ENCODE measurements at places on chromosomes 3 and 15.

GRCh38 chr15:69780374-69780773, 317.3 kb downstream of the TLE3 start:
- DNase-seq, result no peak

DNA sequence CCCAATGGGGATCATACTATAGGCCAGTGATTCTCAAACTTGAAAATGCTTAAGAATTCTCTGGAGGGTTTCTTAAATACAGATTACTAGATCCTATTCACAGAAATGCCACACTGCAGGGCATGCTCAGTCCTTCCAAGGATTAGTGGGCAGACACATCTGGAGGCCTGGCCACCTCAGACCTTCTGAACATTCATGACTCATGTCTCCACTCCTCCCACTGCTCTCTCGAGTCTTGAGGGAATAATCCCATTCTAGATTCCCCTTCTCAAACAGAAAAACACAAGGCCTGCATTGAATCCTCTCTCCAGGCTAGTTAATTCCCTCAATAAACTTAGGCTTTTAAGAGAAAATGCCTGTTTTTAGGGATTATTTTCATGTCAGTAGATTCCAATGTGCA, 22.1 kb downstream of the ZNF621 start:
- DNase-seq, result no peak

DNA sequence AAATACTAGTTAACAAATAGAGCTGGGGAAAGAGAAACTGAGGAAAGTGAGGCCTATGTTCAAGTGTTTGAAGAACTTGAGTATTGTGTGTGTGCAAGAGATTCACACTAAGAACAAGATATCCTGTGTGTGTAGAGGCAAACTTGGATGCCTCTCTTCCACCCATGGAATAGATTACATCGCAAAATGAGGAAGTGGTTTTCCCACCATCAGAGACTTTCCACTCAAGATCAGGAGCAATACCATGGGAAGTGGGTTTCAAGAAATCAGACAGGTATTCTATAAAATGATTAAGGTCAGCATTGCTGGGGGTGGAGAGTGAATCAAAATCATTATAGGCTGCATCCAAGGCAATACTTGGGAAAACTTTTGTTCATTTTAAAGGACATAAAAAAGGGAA, 308.0 kb downstream of the FGF12 start:
- DNase-seq, result no peak

DNA sequence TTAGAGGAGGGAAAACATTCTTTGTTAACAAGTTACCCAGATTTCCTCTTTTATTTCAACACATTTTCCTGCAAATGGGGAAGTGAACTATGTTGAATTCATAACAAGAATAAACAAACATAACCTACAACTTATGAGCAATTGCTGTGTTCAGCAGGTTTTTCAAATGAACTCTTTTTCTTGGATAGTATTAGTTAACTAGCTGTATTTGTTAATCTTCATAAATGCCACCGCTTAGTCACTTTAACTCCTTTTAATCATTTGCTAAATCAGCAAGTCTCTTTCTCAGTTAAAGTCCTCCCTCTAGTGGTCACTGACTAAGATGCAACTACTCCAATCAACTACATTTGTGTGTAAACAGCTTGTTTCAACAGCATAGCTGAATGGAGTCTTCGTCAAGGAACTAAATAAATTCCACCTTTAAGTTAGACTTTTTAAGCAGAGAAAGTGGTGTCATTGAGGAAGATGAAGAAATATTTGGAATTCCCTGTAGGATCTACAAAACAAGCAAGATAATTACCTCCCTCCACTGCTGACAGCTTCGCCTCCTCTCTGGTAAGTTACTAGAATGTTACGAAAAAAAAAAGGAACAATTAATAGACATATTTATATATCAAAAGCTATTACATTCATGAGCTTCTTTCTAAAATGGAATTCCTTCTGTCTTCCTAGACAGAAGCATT, 1122.0 kb downstream of the ROBO1 start:
- no peak for DNase-seq

GRCh38 chr3:185069037-185070030, 83.5 kb downstream of the C3orf70 start:
- no peak for DNase-seq

DNA sequence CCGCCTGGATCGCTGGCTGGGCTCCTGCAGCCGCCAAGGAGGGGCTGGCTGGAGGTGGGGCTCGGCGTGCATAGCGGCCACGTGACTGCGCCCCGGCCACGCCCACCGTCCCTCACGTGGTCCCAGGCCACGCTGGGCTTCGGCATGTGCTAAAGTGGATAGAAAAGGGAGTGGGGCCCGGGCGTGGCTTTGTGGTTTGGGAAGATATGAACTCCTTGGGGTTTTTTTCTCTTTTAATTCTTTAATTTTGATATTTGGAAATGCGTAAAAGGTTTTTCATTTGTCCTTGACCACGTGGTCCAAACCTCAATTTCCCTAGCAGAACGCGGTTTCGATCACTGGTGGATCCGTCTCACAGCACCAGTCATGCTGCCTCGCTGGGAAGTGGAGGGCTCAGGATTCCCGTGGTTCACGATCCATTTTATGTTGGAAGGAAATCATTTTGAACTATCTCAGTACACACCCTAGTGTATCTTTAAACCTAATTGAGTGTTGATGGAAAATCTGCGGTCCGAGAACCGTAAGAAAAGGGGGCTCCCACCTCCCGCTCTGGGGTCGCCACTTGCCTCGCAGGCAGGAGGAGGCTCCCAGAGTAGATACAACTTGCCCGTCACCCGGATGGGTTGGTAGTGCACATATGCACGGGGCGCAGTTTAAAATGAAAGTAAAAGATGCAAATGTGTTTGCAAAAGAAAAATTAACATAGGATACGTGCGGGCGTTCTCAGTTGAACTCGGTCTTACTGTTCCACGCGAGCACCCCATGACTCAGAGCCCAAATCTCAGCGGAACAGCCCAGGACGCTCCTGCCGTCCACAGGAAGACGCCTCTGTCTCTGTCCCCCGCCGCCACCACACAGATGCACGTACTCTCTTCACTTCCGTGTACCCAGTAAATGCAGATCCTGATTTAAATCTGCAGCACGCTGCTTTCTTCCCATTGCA, 141.9 kb downstream of the PGPEP1L start:
- peak; percentile 83 for DNase-seq

DNA sequence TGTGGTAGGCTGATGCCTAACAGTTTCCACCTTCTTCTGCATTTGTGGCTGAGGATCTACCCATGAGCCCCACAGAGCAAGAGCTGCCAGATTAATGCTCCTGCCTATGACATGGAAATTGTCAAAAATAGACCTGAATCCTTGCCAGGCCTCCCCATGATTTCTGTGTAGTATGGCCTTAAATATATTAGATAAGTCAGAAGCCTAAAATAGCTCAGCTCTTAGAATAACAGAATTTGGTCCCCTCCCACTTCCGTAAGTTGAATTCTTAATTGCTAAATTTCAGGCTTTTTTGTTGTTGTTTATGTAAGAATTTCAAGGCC, 129.0 kb downstream of the SERPINI1 start:
- DNase-seq, result no peak

DNA sequence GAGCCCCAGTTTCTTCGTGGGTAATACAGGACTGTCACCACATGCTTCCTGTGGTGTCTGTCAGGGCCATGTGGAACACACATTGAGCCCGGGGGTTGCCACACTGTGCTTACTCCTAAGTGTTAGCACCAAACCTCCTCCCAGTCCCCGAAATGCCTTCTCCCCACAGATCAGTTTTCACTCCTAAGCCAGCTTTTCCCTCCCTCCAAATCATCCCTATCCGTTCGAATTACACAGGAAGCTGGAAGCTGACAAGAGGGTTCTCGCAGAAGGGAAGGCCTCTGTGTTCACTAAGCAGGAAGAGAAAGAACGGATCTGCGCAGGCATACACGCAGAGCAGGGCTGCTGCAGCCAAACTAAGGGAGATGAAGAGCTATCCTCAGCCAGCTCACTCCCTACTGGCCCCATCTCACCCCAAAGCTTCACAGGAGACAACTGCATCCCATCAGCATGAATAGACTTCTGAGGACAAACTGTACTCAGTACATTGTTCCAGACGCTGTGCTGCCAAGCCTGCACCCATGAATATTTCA, 32.3 kb downstream of the XXYLT1 start:
- no peak for DNase-seq

DNA sequence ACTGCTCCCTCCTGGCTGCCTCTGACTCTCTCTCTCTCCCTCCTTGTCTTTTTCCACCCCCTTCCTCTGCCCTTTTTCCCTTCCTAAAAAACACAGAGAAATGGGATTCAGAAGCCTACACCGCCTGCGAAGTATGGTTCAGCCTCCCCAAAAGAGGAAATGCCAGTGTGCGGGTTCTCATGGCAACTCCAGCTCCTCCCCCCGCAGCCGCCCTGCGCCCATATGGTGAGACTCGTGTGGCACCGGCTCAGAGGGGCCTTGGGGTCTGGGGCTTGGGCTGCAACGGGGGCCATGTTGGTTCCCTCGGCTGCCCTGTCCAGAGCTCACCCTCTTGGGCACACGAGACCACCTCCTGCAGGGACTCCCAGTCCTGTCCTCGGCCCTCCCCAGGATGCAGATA, 23.6 kb upstream of the LINGO1 start:
- DNase-seq, result no peak

- DNase-seq, result no peak
Observed at GRCh38 chr3:122132949-122133540, 50.4 kb upstream of the CASR start.

Data from left forelimb (tissue), 1 donor.